ENCODE measurements at places on chromosomes 5 and 9.

- no peak for DNase-seq
Measured at GRCh38 chr9:80732506-80732905, 956.8 kb downstream of the TLE1 start.

DNA sequence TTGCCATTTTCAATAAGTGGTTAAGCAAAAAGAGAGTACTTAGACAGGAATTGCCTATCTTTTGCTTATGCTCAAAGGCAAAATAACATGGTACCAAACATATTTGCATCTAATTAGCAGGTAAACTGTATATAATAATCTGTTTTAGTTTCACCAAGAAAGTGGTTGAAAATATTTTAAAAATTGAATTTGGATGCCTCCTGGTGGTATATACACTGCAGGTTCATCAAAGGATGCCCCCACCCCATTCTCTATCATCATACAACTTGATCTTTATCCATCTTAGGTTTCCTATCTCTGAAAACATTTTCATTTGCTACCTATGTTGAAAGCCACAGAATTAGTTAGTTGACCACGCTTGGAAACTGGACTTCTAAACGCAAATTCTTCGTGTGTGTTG, 47.0 kb upstream of the MROH2B start:
- DNase-seq, result no peak

DNA sequence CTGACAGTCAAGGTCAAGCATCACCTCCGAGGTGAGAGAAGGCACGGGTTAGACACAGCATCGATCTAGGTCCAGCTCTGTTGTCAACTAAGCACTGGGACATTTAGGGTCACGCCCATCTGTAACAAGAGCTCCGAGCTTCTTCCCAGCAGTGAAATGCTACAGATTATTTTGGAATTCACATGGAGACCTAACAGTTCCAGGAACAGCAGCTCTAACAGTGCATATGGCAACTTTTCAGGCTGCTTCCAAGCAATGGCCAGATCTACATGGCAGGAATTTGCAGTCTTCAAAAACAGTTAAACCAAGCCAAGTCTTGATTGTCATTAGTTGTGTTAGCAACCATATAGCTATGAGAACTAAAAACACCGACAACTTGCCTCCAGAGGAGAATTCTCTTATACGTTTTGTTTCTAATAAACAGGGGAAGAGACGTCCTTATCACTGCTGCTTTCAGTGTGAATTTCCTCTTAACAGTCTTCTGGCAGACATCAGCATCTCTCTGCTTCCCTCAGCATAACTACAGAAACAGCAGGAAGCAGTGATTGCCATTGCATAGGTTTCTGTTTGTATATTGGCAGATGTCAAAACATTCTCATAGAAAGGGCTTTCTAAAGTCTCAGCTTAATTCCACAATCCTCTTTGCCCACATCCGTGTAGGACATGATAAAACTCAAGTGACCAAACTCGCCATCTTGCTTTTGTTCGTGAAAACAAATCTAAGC, 242.1 kb upstream of the DAPK1 start:
- DNase-seq, result no peak

DNA sequence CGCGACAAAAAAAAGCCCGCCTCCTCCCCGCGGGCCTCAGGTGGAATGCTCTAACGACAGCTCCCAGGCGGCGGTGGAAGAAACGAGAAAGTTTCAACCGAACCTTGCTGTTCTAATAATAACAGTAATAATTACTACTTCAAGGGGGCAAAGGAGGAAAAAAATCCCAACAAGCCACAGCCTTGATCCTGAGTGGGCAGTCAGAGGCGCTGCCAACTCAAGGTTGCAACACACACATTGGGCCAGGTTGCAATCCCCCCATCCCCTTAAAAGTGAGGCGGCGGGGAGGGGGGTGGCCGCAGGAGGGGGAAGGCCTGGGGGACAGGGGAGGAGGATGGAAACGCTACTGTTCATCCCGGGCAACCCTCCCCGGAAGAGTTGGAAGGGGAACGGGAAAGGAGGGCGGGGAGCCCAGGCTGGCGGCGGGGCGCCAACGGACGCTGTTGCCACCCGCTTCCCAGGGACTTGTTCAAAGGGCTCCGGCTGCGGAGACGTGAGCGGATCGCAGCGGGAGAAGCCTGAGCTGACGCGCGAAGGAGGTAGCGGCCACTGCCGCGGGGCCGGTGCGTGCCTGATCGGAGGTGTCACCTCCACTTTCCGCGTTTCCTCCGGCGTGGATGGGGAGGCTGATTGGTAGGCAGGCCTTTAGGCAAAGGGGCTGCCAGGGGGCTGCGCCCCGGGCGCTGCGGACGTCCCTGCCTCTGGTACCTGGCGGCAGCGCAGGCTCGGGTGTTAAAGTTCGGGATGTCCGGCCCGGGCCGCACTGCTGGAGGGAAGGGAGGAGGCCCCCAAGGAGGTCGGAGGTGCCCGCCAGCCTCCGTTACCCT, 647 bp downstream of the SMARCA2 start:
- DNase-seq, result peak; percentile 52

DNA sequence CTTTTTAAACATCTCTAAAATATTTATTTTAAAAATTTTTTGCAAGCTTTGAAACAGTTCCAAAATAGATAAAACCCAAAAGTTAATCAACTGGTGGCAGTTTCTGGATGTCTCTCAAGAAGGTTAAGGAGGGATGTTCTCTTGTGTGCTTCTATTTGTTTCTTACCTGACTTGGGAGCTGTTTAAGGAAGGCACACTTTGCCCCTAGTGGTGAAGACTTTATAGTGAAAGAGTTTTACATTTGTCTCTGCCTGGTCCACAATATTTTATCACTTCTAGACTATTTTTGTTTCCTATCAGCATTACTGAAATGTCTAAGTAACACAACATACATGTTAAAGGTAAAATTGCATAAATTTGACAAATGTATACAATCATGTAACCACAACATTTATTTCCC, 552.8 kb downstream of the SEMA5A start:
- no peak for DNase-seq

GRCh38 chr9:16258708-16259107, 611.8 kb downstream of the BNC2 start:
- DNase-seq, result no peak

DNA sequence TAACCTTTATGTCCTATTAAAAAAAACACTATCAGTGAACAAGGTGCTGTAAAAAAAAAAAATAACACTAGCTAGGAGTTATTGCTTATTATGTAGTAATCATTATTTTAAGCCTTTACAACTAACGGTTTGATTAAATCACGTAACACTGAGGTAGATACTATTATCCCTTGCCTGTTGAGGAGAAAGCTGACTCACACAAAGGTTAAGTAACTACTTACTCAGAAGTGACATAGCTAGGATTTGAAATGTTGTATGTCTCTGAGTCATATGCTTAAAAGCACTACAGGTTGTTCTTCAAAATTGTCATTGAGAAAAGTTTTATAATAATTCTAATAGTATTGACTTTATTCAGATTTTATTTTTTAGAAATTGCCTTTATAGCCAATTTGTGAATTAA, 8.8 kb downstream of the TENT2 start:
- no peak for DNase-seq

- no peak for DNase-seq
Measured at GRCh38 chr5:58108511-58108910, 351.4 kb downstream of the PLK2 start.

- DNase-seq, result no peak
Measured at GRCh38 chr5:159835548-159835947, 80.7 kb upstream of the ADRA1B start.

DNA sequence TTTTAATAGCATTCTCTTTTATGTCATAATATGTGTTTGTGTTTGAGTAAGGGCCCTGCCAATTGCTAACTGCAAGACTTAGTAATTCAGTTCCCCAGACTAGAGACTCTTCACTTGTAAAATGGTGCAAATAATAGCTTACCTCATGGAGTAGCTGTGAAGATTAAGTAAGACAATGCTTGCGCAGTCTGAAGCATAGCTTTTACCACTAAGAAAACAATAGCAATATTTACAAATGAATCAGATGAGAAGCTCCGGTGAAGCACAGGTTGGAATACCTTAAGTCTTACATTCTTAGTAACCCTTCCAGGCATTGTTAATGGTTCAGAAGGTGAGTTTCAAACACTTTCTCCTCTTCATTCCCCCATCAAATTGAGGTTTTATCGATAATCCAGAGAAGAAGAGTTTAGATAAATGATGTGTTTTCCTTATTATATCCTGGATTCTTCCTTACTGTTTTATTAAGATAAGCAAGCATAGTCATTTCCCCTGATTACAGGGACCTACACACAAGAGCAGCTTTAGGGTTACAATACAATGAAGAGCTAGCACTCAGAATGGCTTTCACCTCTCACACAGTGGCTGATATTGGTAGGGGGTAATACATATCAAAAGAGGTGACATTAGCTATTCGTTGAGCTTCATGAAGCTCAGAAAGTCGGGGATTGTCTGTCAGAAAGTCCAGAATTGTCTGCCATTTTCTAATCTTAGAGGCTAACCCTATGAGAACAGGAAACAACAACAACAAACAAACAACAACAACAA, 96.4 kb upstream of the EDIL3 start:
- no peak for DNase-seq

GRCh38 chr5:65126542-65127069, 355.1 kb downstream of the ADAMTS6 start:
- DNase-seq, result no peak

- no peak for DNase-seq
Measured at GRCh38 chr5:27241564-27242257, 203.3 kb upstream of the CDH9 start.

GRCh38 chr5:142319105-142319504, 5.7 kb downstream of the SPRY4 start:
- DNase-seq, result no peak

DNA sequence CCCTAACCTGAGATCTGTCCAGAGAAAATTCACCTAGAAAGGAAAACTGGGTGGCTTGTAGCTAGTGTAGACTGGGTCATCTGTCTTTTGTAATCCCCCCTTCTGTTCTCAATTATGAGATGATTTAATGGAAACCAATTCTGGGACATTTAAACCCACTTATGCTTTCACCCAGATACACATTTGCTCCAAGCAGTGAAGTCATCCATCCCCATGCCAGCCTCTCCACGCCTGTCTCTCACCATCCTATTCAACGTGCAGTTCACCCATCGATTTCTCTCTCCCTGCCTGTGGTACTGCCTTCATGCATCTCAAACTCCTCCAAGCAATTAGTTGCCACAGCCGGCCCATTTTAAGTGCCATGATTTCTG, 1.8 kb downstream of the PHF19 start:
- DNase-seq, result no peak

DNA sequence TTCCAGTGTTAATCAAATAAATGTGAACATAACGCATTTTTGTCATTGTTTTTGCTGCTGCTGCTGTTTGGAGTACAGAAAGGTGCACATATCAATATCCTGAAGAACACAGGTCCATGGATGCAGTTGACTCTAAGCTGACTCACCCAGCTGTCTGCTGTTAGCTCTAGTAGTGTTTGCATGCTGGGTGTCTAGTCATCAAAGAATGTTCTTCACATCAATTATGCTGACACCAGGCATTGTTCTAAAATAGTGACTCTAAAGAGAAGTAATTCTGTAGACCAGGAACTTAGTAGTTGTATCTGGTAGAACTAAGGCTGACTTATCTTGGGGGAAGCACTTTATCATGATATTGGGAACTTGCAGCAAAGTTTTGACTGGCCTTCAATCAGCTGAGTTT, 55.7 kb upstream of the DPYSL3 start:
- no peak for DNase-seq

GRCh38 chr9:135533113-135533512, 11.9 kb downstream of the LCN1 start:
- DNase-seq, result no peak

GRCh38 chr5:141817631-141818030, 60.6 kb downstream of the PCDH1 start:
- DNase-seq, result no peak

DNA sequence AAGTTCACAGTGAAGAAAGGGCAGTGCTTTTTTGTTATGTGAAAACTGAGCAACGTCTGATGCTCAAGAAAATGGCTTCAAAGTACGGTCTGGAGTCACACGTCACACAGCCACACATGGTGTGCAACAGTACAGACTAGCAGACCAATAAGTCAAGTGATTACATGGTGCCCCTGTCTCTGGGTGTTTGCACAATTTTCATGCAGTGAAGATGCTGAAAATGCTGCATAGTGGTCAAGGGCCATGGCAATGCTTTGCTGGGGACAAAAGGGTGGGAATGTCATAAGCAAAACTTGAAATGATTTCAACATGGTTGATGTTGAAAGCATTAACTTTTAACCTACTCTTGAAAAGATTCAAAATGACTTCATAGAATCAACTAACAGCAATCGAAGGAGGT, 231.2 kb downstream of the EBF1 start:
- DNase-seq, result no peak

GRCh38 chr5:149664083-149664482, 66.0 kb upstream of the PPARGC1B start:
- DNase-seq, result no peak

- no peak for DNase-seq
Measured at GRCh38 chr9:79812507-79813257, 240.9 kb downstream of the TLE4 start.

- no peak for DNase-seq
Measured at GRCh38 chr5:41509399-41510175, 814 bp downstream of the PLCXD3 start.

- DNase-seq, result no peak
Measured at GRCh38 chr9:108844856-108845255, 10.9 kb downstream of the ACTL7B start.

GRCh38 chr5:136192526-136193321, at the start of gene SMIM32:
SMIM32 (minus strand) TSS chr5:136193162; CDS start chr5:136192524, 638 bp downstream.
- no peak for DNase-seq

DNA sequence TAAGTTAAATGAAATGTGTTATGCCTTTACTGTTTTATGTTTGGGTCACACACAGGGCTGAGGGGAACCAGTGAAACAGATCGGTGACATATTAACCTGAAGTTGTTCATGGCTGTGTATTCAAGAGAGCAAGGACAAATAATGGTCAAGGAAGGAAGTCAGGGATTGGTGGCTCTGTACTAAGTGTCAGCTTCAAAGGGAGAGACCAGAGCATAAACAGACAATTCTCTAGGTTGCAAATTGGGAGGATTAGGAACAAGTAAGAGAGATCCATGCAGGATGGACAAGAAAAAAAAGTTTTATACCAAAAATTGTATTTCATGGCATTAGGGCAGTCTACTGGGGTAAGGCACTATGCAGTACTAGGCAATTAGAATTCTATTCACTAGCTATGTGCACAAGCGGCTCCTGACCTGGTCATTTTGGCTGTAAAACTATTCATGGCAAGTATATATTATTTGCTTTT, 156.3 kb downstream of the PLPPR1 start:
- no peak for DNase-seq

DNA sequence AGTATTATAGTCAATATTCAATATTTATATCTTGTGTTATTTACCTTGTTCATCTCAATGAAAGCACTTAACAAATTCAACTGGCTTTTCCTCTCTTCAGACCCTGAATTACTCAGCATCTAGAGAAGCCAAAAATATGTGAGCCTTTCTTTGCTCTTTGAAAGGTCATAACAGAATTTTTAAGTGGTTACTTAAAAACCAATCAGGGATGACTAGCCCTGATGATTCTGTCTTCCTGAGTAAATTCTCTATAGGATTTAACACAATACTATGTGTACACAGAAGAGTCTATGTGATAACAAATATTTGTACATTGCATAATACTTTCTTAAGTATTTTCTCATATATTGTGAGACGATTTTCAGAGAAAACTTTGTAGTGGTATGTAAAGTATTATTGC, 546.3 kb downstream of the MAT2B start:
- DNase-seq, result no peak
